RPMI7951 (cell line): ENCODE measurements at places on chromosomes 6 and 20. TPM values are rescaled to one million over a fixed set of nuclear protein-coding genes. Genes with fewer than 3 reads are reported as not detected.

DNA sequence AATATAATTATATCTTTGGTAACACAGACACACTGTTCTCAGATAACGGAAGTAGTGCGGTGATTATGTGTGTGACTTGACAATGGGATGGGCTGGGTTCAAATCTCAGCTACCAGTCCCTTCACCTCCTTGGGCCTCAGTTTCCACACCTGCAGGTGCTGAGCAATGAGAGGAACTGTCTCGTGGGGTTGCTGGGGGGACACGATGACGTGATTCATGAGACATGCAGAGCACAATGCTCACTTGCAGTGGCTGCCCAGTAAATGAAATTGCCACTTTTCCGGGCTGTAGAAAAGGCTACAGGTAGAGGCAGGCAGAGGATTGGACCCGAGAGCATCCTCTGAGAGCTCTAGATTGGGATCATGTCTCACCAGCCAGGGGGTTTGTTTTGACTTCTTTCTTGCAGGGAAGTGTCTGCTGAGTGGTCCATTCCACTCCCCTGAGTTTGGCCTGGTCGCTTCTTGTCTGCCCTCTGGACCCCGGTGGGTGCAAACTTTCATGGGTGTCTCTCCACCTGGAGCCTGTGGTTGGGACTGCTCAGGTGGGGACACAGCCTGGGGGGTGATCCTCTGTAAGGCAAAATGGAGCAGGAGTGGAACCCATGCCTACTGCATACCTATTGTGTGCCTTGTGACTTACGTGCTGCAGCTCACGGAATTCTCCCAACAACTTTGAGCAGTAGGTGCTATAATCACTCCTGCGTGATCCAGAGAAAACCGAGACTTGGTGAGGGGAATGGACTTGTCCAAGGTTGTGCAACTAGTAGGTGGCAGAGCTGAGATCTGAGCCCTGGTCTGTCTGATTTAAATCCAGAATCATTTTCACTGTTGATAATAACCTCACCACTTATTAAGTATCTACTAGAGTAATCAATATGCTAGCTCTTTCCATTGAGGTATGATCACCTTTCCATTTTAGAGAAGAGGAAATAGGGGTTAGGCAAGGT is 147.2 kb downstream of the CEBPB start:
- no peak for DNase-seq

DNA sequence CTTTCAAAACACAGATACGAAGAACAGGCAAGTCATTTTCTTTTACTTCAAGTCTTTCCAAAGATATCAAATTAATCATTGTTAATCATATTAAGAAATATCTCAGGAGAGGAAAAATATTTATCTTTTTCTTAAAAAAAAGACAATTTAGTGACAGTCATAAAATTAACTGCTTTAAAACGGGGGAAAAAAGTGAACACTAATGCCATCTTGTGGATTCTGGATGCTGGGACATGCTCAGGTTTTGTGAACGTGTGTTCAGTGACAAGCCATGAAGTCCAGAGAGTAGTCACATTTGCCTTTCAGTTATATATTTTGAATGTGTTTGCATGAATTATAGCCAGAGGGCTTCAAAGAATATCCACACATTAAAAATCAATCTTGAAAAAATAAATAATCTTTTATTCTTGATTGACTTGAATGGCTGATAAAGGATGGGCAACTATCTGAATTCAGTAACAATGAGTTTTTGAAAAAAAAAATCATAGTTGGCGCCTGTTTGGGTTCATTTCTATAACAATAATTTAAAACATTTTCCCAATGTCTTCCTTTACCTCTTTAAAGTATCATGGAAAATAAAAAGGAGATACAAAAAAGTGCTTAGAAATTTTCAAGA is 74.7 kb upstream of the NOX3 start:
- peak; percentile 54 for DNase-seq

- no peak for DNase-seq
Measured at GRCh38 chr6:31870385-31870921, 7.8 kb upstream of the NEU1 start.

Gene PRICKLE4
- 0.12 and 0.88 TPM in 2 replicates for total RNA-seq

Gene KIFC1
- total RNA-seq = 125 and 128 TPM in 2 replicates

GRCh38 chr20:20367575-20368417 is at the start of gene INSM1:
INSM1 (plus strand) TSS chr20:20368104; CDS start chr20:20368268, 164 bp downstream.
- DNase-seq = no peak

- DNase-seq = no peak
Measured at GRCh38 chr6:43986177-43986825, 141.0 kb downstream of the MRPL14 start.

DNA sequence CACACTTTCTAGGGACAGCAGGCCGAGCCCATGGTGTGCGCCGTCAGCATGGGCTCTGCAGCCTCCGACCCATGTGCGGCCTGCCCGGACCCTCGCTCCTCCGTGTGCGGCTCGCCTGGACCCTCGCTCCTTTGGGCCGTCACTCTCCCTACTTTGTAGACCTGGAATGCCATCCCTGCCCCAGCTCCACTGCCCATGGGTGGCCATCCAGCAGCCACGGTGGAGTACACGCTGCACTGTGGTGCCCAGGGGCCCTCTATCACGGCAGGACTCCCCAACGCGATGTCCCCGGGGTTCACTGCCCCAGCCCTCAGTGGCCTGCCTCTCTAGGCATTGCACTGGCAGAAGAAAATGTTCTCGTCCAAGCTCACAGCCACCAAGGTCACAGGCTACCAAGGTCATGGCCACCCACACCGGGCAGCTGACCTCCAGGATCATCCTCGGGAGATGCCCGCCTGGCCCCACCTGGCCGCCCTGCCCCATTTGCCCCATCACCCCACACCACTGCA is 24.1 kb upstream of the MRGBP start:
- no peak for DNase-seq

GRCh38 chr6:5811997-5812396 is 194.7 kb downstream of the NRN1 start:
- DNase-seq = peak; percentile 5

DNA sequence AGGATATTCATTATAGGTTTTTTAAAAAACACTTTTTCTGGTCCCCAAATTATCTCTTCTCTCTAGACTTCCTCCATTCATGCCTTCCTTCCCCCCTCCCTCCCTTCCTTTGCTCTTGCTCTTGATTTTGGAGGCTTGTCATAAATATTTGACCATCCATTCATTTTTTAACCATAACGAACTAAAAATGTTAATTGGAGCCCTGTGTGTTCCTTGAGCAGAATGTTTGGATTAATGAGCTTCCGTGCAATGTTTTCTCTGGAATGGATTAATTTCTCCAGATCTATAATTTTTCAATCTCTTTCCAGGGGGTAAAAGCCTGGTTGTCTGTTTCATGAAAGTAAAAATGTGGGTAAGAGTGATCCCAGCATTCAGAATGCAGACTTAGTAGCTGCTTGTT is 155.5 kb downstream of the ESR1 start:
- no peak for DNase-seq

DNA sequence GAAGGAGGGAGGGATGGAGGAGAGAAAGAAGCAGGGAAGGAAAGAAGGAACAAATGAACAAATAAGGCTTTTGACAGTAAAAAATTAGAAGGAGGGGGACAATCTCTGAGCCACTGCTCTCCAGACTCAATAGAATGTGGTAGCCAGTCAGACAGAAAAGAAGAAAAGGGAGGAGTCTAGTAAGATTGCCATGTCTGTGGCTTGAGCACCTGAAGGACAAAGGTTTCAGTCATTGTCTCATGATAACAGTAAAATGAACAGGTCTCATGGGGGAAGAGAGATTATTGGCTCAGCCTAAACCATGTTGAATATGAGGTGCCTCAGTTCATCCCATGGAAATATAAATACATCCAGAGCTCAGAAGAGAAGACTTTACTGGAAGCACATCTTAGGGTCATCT is 14.0 kb upstream of the LOC128125822 start:
- no peak for DNase-seq

DNA sequence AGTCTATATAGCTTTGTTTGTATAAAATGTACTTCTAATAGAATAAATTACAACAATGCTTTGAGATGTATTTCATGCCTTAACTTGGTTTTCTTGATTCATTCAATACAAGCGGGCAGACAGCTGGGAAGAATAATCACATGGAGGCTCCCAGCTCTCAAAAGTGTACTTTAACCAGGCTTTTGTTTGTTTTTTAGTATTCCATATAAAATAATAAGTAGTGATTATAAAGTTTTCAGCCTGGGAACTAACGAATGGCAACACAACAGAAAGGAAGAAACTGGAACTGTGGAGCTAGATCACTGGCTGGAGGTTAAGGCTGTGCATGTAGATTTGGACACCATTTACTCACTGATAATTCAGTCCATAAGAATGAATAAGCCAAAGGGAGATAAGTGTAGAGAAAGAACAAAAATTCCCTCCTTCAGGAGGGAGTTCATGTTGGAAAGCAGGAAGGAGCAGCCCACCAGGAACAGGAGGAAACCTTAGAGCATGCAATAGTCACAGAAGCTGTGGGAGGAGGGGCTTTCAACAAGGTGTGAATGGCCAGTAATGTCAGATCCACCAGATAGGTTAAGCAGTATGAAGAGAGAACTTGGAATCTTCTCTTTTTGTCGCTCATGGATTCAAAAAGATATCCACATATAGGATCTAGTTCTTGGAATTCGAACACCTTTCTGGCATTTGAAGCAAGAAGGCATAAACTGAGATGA is 41.2 kb upstream of the SLC35D3 start:
- DNase-seq = no peak

- DNase-seq = no peak
Measured at GRCh38 chr6:21134356-21134755, 459.2 kb upstream of the SOX4 start.

Gene PIGT
- 196 and 220 TPM in 2 replicates for total RNA-seq

Gene PKIB
- 0.72 TPM in 1 of 2 replicates, not detected in the other for total RNA-seq

Gene SRMS
- not detected in 2 replicates for total RNA-seq

DNA sequence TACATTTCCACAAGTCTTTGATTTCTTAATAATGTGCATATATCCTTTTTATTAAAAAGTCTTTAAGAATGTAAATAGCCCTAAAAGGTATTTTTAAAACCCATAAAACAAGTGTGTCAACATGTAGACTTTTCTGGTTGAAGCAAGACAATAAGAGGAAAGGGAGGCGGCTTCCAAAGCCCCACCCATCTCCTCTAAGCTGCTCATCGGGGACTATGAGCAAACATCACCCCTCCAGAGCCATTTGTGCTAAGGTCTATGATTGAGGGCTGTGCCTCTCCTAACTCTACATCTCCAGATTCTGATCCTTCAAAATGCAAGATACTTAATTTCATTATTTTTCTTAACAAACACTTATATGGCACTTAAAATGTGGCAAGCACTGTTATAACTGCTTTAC is 2.5 kb upstream of the NAA20 start:
- no peak for DNase-seq

Gene FOXP4
- 3.1 and 4.7 TPM in 2 replicates for total RNA-seq

Gene ULBP1
- total RNA-seq = 0.20 and 0.36 TPM in 2 replicates

GRCh38 chr6:18306977-18307376 is 42.6 kb upstream of the DEK start:
- peak; percentile 39 for DNase-seq

- peak; percentile 40 for DNase-seq
Measured at GRCh38 chr20:41654884-41655283, 36.7 kb upstream of the CHD6 start.

Gene ADGB
- total RNA-seq = not detected in 2 replicates

- DNase-seq = no peak
Measured at GRCh38 chr20:32600681-32601237, 15.6 kb upstream of the NOL4L start.

Gene GRM1
- total RNA-seq = 0.12 TPM in 1 of 2 replicates, not detected in the other

- DNase-seq = no peak
Measured at GRCh38 chr6:34726055-34726454, 29.5 kb upstream of the ILRUN start.

DNA sequence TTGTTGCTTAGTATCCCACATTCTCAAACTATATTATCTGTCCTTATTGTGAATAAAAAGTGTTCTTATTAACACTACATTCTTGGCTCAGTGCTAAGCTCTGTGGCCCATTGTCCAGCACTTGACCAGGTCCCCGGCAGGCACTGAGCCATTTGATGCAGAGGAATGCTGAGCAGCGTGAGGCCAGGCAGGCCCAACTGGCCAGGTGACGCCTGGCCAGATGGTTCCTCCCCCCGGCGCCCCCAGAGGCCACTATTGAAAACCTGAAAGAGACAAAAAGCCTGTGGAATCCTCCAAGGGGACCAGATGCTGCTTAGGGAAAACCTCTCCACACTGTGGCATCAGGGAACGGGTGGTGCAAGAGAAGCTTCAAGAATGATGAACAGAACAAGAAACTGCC is 597.5 kb upstream of the JAG1 start:
- no peak for DNase-seq

- DNase-seq = no peak
Measured at GRCh38 chr6:36839749-36840431, 646 bp upstream of the CPNE5 start.

- no peak for DNase-seq
Measured at GRCh38 chr6:54204921-54205591, 93.8 kb downstream of the MLIP start.

- no peak for DNase-seq
Measured at GRCh38 chr20:44415833-44416715, 59.6 kb upstream of the TTPAL start.

- DNase-seq = no peak
Measured at GRCh38 chr20:4435671-4436455, 285.8 kb upstream of the PRND start.

DNA sequence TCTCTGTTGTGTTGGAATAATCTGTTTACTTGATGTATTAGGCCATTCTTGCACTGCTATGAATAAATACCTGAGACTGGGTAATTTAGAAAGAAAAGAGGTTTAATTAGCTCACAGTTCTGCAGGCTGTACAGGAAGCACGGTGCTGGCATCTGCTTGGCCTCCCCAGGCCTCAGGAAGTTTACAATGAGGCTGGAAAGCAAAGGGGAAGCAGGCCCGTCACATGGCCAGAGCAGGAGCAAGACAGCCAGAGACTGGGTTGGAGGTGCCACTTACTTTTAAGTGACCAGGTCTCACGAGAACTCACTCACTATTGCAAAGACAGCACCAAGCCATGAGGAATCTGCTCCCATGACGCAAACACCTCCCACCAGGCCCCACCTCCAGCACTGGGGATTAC is 50.6 kb upstream of the FUCA2 start:
- DNase-seq = no peak

Gene ADGRF5
- total RNA-seq = 0.12 and 0.20 TPM in 2 replicates

GRCh38 chr6:70107852-70108629 is 194.8 kb downstream of the COL9A1 start:
- peak; percentile 31 for DNase-seq
